ENCODE measurements at places on chromosomes 12 and 14.

DNA sequence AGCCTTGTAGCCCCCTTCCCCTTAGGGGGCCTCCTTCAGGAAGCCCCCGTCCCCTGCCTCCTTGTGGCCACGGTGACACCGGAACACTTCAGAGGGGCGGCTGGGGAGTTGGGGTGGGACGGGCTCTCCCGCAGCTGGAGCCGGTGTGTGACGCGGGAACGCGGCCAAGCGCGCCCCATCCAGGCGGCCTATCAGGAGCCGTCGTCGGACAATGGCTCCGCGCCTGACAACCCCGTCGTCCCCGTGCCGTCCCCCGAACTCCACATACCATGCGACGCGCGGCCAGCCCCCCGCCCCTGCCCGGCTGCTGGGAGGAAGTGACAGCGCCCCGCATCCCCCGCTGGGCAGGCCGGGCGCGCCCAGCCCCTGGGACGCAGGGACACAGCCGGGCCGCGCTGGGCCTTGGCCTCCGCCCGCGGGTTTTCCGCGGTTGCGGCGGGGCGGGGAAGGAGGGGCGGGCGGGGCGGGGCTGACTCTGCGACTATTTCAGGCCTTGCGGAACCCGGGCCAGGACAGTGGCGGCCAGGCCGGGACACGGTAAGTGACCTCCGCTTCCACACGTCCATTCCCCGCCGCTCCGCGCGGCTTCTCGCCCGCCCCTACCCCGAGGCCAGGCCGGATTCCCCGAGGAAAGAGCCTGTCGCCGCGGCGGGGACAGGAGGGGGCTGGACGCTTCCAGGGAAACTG is at the start of gene TNFAIP2:
Gene TNFAIP2, plus strand, starts transcription at position 515 of the 687 bp plus-strand sequence. CDS start 2,997 bp downstream, outside the sequence.
- peak; percentile 91 for DNase-seq

- no peak for DNase-seq
Observed at GRCh38 chr12:9646794-9647781, 22.4 kb upstream of the CLEC2D start.

GRCh38 chr12:88067301-88067700 is 38.1 kb upstream of the C12orf50 start:
- no peak for DNase-seq

- DNase-seq: no peak
Observed at GRCh38 chr12:87779016-87779415, 250.2 kb downstream of the C12orf50 start.

DNA sequence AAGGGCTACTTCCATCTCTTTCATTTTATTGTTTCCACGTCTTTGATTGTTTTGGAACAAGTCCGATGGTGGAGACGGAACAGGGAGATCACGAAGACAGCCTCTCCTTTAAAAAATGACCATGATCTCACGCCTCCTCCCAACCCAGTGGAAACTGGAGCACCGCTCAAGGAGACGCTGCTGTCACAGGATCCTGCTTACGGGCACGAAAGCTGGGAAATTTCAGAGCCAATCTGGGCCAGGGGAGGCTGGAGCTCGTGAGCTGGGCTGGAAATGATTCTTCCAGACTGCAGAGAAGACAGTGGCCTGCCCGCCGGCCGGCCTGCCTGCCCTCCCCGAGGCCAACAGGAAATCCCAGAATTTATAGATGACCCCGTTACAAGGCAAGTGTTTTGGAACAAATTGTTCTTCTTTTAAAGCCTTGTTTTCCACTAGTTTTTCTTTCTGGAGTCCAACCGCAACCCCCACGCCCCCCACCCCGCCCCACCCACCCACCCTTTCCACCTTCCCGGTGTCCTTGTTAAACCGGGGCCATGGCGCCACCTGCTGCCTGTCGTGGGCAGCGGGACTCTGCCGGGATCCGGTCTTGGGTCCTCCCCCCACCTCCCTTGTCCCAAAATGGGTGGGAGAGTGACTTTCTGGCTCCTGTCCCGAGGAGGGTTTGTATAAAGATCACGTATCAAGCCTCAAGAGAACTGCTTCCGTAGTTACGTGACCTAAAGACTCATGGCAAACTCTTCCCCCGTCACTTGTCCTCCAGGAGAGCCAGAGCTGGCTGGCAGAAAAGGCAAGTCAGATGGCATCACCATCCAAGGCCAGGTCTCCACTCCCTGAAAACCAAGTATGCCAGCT is 40.3 kb downstream of the MAP1LC3B2 start:
- peak; percentile 93 for DNase-seq

DNA sequence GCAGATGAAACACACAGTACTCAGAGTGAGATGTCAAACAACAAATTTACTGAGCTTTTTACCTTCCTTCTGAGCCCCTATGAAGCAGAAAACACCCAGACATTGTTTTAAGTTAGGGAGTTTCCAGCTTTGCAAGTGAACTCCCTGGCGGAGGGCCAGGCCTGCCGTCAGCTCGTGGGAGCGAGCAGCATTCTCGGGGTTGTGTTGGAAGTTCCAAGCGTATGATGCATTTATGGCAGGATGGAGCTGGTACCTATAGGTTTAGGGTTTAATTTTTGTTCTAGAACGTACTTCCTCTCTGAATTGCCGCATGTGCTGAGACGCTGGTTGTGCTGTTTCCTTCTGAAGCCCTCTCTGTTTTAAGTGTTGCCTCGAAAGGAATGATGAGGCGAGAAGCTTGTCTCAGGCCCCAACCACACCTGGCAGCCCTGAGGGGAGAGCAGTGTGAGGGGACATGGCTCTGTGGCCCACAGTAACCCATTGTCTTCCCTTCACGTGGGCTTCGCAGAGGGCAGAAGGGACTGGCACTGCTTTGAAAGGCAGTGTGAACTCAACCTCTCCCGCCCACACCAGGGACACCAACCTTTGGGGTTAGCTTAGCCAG is 76.6 kb downstream of the SSPN start:
- peak; percentile 90 for DNase-seq

DNA sequence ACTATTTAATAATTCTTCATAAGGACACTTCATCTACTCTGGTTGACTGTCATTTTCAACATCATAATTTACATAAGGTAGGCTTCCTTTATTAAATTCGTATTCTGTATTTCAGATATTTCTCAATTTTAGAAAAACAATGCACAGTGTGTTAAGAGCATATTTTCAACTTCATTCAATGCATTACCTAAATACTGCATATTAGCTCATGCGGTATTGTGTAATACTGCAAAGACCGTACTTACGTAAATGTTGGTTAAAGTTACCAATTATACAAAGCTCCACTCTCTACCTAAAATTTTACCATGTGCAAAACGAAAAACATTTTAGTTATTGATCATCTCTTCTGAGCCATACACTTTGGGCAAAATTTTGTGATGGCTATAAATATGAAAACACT is 62.8 kb downstream of the EXOC5 start:
- DNase-seq: no peak

GRCh38 chr12:120771097-120771496 is 45.5 kb downstream of the ACADS start:
- no peak for DNase-seq

- no peak for DNase-seq
Observed at GRCh38 chr12:90938451-90938850, 16.5 kb downstream of the CCER1 start.

DNA sequence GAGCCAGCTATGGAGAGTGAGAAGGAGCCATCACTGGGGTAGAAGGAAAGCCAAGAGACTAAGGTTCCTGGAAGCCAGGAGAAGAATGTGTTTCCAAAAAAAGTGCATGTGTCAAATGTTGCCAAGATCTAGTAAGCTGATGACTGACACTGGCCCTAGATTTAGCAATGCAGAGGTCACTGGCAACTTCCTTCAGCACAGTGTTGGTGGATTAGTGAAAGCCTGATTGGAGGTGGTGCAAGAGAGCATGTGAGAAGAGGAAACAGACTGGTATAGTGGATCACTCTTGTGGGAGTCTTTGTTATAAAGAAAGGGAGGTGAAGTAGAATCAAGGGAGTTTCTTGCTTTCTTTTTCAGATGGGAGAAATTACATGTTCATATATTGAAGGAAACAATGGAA is 34.1 kb upstream of the CHGA start:
- DNase-seq: no peak

DNA sequence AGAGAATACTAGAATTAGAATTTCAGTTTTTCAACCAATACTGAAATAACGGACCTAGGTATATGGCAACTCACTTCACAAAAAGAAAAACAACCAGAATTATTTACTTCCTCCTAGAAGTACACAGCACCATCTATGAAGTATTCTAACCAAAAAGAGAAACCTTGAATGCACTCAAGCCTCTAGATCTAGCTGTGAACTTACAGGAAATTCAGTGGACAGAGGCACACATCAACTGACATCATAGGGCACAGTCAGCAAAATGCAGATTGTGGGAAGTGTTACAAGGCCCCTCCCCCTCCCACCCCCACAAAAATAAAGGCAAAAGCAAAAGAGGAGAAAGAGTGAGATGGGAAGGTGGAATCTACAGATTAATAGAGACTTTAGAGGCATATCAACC is 102.4 kb downstream of the TMTC1 start:
- no peak for DNase-seq

GRCh38 chr14:87489196-87489819 is 503.7 kb downstream of the GALC start:
- no peak for DNase-seq

- no peak for DNase-seq
Observed at GRCh38 chr12:26936559-26937442, 980 bp downstream of the INTS13 start.

DNA sequence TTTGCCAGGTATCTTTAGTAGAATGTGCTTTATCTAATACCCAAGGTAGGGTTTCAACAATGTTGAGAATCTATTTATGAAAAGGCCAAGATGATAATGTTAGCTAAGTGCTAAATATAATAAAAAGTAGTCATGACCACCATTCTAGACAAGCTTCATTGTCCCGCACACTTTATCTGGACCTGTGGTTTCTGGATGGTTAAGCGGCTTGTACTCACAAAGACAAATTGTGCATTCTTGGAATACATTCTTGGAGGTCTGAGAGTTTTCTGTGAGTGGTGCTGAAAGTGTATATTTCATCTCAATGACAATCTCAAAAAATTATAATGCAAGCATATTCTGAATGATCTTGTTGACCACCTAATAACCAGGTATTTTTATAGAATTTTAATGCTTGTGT is 646.9 kb downstream of the DIO2 start:
- DNase-seq: no peak

DNA sequence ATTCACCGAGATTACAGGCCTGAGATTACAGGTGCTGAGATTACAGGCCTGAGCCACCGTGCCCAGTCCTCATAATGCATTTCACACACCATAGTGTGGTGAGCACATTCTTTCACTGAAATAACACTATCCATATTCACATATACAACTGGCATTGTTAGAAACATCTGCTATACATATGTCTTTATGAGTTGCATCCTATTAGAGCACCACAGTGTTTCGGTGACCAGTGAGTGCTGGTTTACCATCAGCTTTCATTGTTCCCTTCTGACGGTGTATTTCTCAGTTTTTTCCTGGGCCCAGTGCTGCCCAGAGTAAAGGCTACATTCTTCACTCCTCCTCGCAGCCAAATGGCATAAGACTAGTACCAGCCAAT is 96.2 kb upstream of the FGD4 start:
- no peak for DNase-seq

- DNase-seq: no peak
Observed at GRCh38 chr14:52026901-52027300, 37.6 kb downstream of the RTRAF start.

- DNase-seq: no peak
Observed at GRCh38 chr12:110345176-110345661, 58.3 kb downstream of the ANAPC7 start.

DNA sequence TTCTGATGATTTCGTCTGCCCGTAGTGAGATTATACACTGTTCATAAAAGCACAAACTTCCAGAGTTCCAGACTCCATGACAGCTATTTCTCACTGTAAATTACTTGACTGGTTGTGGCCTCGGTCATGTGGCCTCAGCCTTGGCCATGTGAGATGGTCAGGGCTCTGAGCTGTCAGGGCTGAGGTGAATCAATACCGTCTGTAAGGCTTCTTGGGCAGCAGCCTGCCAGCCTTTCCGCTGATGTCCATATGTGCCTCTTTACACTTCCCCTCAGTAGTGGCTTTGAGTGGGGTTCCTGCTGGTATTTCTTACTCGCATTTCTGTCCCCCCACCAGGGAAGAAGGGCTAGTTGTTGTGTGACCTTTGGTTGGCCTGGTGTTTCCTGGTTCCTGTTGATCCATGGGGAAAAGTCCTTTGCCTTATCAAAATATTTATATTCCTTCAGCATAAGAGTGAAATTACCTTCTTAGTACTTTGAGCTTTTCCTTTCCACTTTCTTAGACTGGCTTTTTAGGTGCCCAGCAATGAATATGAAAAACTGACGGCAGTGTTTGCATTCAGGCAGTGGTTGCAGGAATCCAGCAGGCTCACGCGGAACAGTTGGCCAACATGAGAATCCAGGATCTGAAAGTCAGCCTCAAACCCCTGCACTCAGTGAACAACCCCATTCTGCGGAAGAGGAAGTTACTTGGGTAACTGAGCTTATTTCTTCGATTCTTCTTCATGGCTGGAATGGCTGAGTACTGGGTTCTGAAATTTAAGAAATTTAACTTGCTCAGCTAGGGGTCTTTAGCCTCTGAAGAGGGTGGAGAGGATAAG is 46.1 kb downstream of the MAPKAPK5 start:
- DNase-seq: no peak

GRCh38 chr14:77311217-77311616 is 9.5 kb downstream of the POMT2 start:
- no peak for DNase-seq

DNA sequence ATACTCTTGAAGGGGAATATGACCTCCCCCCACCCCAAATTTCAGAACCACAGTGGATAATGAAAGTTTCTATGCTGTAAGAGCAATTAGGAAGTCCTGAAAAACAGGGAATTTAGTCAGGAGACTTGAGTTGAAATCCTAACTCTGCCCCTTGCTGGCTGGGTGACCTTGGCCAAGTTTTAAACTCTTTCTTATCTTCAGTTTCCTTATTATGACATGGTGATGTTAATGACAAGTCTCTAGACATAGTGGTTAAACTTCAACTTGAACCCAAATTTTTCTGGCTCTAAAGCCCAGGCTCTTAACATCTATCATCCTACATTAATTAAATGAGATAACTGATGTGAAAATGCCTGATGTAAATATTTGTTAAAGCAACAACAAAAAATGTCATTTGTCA is 325.9 kb downstream of the APAF1 start:
- no peak for DNase-seq

- DNase-seq: no peak
Observed at GRCh38 chr14:73795974-73796373, 55.7 kb upstream of the PTGR2 start.

DNA sequence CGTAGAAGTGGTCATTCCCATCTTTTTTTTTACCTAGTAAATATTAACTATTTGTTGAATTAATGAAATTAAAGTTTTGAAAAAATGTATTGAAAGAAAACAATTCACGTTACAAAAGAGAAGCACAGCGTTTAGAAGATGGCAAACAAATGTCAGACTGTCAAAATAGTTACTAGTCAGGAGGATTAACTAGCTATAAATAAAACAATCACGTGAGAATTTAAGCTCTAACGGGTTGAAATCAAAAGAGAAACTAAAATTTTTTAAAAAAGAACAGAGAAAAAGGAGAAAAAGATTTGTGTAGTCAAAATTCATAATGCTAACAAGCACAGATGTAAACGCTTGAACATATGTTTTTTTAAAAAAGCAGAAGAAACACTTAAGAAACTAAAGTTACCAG is 26.4 kb downstream of the DDHD1 start:
- no peak for DNase-seq

- no peak for DNase-seq
Observed at GRCh38 chr14:87837296-87837695, 155.7 kb downstream of the GALC start.
